Gastroesophageal sphincter (tissue), 4 donors: ENCODE measurements at places on chromosomes 12 and 14. TPM values are rescaled to one million over a fixed set of nuclear protein-coding genes. Genes with fewer than 3 reads are reported as not detected.

ACOT4 gene
- not detected for total RNA-seq

TAS2R8 gene
- total RNA-seq: not detected

EGLN3 gene
- 31.8 TPM for total RNA-seq

CLEC2B gene
- 16.7 TPM for total RNA-seq

C12orf56 gene
- total RNA-seq: not detected

METTL3 gene
- total RNA-seq: 55.2 TPM

- ATAC-seq: no peak
Measured at GRCh38 chr12:67645601-67646000, 2.9 kb upstream of the DYRK2 start.

DNA sequence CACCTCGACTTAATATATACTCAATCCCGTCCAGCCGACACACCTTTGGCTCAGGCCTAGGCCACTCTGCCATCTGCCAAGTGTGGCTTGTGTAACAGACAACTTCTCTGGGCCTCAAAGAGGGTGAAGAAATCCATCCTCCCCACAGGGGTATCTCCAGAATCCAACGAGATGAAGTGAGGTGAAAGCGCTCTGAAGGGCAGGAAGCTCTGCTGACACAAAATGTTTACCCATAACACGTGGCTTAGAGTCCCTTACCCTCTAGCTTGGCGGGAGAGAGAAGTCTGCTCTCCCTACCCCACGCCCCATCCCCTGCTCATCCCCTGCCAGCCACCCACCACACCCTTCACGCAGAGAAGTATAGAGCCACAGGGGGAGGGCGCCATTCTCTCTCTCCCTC, 13.0 kb downstream of the ZBTB39 start:
- no peak for ATAC-seq

- no peak for ATAC-seq
Measured at GRCh38 chr12:57146961-57147944, at the start of gene LRP1-AS. LRP1-AS (minus strand) TSS chr12:57147619.

DNA sequence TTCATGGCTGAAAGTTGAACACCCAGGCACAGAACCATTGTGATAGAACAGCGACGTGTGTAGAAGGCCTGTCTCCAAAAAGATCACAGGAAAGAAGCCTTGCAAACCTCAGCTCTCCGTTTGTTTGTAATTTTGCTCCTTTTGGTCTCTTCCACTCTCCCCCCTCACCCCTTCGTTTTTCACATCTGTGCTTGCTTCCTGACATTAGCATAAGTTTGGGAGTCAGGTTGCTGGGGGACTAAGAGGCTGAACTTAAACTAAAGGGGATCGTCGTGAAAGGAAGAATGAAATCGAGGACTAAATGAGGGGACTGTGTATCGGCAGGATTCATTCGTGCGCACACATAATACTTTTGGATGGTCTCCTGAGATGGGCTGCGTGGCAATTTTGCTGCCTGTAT, 200.6 kb downstream of the BCAT1 start:
- no peak for ATAC-seq

DNA sequence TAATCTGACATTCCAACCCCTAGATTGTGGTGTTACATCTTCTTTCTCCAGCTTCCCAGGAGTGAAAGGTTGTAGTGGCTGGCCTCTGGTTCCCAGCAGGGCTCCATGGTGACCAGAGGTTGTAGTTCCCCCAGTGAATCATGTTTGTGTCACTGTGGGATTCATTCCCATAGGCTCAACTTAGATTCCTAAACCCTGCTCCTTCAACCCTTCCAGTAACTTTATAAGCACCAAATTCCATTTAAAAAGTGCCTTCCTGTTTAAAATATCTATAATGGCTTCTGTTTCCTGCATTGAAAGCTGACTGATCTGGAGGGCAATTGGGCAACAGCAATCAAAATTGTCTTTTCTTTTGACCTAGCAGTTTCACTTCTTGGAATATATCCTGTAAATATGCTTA, 40.5 kb upstream of the TBC1D15 start:
- no peak for ATAC-seq

GRCh38 chr14:34615507-34615906, 14.4 kb downstream of the SNX6 start:
- no peak for ATAC-seq

GRCh38 chr12:41709463-41710285, 435.0 kb downstream of the GXYLT1 start:
- ATAC-seq: peak; percentile 41

GRCh38 chr14:80695869-80696268, 245.7 kb downstream of the CEP128 start:
- ATAC-seq: no peak

DNA sequence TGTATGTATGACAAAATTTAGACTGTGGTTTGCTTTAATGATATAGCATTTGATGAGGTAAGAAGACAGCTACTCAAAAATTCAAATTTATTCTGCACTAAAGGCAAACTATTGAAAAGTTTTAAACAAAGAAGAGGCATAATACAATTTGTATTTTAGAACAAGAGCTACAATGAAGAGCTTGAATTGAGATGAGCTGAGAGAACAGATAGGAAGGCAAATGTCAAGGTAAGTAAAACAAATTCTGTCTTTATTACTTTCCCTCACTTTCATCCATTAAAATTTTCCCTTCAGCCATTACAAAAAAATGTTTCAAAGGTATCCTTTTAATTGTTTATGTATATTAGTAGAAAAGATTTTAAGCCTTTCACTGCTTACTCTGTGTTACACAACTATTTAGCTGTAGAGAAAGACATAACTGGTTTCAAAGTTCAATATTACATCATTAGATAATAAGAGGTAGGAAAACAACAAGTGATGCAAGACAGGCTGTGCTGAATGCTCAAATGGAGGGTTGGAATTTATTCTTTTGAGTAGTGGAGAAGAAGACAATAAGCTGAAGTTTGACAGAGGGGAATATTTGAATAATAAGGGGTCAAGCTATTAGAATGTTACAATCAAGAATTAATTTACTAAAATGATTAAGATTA, 1334.1 kb downstream of the FSCB start:
- ATAC-seq: no peak

DNA sequence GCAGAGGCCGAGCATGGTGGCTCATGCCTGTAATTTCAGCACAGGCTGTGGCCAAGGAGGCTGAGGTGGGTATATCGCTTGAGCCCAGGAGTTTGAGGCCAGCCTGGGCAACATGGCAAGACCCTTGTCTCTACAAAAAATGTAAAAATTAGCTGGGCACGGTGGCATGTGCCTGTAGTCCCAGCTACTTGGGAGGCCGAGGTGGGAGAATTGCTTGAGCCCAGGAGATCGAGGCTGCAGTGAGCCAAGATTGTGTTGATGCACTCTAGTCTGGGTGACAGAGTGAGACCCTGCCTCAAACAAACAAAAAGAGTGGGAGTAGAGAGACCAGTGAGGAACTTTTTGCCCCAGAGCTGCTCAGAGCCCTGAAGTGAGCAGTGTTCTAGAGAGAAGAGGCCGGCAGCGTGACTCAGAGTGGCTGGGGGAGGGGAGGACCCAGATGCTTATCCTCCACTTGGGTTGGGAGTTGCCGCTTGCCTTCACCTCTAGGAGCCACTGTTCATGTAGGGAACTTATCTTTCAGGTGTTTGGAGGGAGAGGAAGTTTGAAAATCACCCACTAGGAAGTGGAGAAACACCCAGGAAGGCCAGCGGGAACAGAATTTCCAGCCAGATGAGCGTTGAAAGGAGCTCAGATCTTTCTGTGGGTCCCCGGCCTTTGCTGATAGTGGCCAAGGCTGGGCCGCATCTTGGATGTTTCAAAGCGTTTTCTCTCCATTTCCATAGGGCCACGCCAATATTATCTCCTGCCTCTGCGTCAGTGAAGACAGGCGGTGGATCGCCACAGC, 15.3 kb downstream of the CFAP251 start:
- ATAC-seq: no peak

DNA sequence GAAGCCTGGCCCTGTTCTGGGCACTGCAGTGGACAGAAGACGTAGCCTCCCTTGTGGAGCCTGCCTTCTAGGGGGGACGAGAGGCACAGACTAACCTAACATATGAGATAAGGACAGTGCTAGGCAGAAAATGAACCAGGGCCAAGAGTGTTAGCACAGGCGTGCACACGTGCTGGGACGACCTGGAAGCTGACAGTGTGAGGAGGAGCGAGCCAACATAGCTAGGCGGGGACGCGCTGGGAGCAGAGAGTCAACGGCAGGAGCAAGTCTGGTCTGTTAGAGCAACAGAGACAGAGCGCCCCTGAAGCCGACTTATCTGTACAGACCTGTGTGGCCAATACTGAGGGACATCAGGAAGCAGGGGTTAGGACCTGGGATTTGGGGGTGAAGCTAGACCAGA, 8.0 kb downstream of the PXMP2 start:
- no peak for ATAC-seq

DNA sequence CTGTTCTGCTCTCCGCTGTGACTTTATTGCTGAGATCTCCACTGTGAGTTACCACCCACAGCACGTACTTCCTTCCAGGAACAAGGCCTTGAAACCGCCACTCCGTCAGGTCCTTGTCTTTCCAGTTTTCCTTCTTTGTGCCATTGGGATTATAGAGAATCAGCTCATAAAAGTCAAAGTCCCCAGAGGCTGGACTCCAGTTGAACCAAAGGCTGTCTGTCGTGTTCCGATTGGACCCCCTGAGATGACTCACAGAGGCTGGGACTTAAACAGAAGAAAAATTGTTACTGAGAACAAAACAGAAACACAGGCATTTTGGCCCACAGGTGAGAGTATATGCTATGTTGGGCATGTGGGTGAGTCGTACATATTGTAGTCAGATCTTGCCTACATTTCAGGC, 76.6 kb downstream of the PTPRB start:
- ATAC-seq: no peak

GRCh38 chr14:81453166-81453766, 53.1 kb upstream of the STON2 start:
- no peak for ATAC-seq

- ATAC-seq: no peak
Measured at GRCh38 chr12:63325757-63326156, 174.8 kb upstream of the AVPR1A start.

- ATAC-seq: no peak
Measured at GRCh38 chr12:69129564-69129963, 109.8 kb upstream of the CPSF6 start.

DNA sequence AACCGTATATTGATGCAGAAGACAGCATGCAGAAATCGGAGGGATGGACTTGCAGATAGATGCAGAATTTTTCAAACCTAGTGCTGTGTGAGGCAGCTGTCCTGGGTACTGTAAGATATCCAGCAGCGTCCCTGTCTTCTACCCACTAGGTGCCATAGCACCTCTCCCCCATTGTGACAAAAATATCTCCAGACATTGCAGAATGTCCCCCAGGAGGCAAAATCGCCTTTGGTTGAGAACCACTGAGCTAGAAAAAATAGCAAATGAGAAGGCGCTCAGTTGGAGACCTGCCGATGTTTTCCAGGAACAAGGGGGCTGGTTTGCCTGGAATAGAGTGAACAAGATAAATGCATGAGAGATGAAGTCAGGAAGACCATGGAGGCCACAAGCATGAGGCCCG, 67.9 kb upstream of the TMEM132D start:
- ATAC-seq: no peak

- no peak for ATAC-seq
Measured at GRCh38 chr12:90167518-90168208, 459.0 kb upstream of the ATP2B1 start.

DNA sequence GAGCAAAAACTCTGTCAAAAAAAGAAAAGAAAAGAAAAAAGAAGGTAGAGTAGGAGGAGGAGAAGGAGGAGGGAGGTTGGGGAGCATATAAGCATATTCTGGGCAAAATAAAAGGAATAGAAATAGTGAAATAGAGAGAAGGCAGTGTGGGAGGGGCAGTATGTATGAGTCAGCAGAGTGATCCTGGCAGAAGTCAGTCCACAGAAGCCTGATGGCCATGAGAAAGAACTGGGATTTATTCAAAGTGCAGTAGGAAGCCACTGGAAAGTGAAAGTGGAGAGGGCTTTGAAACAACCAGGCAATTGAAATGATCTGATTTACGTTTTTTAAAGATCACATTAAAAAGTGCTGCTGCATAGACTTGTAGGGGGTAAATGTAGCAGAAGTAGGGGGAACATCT, 368.6 kb upstream of the USP15 start:
- ATAC-seq: no peak

GRCh38 chr14:53124786-53125185, 28.3 kb downstream of the DDHD1 start:
- ATAC-seq: no peak
